Tibial nerve (tissue), 4 donors: ENCODE measurements at places on chromosomes 3 and 15. TPM values are rescaled to one million over a fixed set of nuclear protein-coding genes. Genes with fewer than 3 reads are reported as not detected.

DNA sequence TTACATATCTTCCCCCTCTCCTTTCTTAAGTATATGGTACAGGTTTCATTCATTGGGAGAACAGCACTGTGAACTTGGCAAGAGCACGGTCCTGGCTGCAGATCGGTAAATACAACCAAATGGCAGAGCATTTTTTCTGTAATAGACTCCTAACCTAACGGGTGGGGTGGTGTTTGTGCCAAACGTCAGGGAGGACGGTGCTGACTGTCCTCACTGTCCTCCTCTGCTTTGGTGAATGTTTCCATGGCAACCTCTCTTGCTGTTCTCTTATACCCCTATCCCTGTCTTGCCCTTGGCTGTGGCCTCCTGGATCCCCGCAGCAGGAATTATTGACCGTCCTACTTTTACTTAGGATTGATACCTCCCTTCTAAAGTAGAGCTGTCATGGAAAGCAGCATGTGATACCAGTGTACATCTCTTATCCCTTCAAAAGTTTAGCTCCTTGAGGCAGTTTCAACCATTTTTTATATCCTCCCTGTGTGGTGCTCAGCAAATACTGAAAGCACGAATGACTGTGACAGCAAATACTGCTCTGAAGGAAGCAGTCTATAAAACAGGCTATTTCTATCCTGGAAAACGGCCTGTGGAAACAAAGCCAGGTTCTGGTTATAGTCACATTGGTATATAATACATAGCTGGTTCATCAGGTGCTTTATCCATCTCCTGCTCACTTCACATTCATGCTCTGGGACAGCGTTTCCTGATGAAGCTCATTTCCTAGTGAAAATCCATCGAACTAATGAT lies 275.4 kb upstream of the C2CD4B start:
- H3K36me3 ChIP-seq = no peaks in the 10 kb centered on the region
- no peak overlapping the region for H3K27ac ChIP-seq
- H3K4me1 ChIP-seq = peaks cover 4% of the 10 kb centered on the region
- H3K4me3 ChIP-seq = no peak overlapping the region

- DNase-seq = no peak
- H3K4me3 ChIP-seq = no peak overlapping the region
- H3K27ac ChIP-seq = no peak overlapping the region
- no peaks in the 10 kb centered on the region for H3K36me3 ChIP-seq
- no peaks in the 10 kb centered on the region for H3K4me1 ChIP-seq
Observed at GRCh38 chr15:72387741-72388140, 10.4 kb upstream of the TMEM202 start.

GRCh38 chr3:16147220-16147994 lies 27.1 kb upstream of the GALNT15 start:
- no peak overlapping the region for H3K4me3 ChIP-seq
- no peak for DNase-seq
- H3K4me1 ChIP-seq = peaks cover 3% of the 10 kb centered on the region
- H3K27me3 ChIP-seq = no peaks in the 10 kb centered on the region
- H3K27ac ChIP-seq = peak overlapping the region; percentile 45

DNA sequence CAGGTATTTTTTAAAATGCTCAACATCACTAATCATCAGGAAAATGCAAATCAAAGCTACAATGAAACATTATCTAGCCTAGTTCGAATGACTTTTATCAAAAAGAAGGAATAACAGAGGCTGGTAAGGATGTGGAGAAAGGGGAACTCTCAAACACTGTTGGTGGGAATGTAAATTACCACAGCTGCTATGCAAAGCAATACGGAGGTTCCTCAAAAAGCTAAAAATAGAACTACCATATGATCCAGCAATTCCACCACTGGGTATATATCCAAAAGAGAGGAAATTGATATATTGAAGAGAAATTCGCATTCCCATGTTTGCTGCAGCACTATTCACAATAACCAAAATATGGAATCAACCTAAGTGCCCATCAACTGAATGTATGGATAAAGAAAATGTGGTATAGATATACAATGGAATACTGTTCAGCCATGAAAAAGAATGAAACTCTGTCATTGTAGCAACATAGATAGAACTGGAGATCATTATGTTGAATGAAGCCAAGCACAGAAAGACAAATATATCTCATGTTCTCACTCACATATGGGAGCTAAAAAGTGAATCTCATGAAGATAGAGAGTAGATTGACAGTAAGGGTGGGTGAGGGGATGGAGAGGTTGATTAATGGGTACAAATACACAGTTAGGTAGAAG lies 19.7 kb upstream of the CLN6 start:
- peaks cover 9% of the 10 kb centered on the region for H3K4me1 ChIP-seq
- no peaks in the 10 kb centered on the region for H3K36me3 ChIP-seq
- no peaks in the 10 kb centered on the region for H3K27me3 ChIP-seq
- H3K4me3 ChIP-seq = no peak overlapping the region
- H3K27ac ChIP-seq = no peak overlapping the region

DNA sequence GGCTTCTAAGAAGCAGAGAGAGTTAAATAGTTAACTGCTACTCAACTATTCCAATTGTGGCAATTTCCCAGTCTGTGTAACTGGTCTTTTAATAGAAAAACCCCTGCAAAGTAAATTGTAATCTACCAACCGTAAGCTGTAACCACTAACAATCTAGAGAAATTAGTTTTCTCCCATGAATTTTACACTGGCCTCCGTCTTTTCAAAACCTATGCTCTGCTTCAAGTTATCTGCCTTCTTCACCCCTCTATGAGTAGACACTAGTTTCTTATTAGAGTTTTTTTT lies 42.6 kb downstream of the LRRFIP2 start:
- DNase-seq = no peak
- H3K27me3 ChIP-seq = no peaks in the 10 kb centered on the region
- no peaks in the 10 kb centered on the region for H3K4me1 ChIP-seq
- H3K36me3 ChIP-seq = no peaks in the 10 kb centered on the region
- no peak overlapping the region for H3K4me3 ChIP-seq

DNA sequence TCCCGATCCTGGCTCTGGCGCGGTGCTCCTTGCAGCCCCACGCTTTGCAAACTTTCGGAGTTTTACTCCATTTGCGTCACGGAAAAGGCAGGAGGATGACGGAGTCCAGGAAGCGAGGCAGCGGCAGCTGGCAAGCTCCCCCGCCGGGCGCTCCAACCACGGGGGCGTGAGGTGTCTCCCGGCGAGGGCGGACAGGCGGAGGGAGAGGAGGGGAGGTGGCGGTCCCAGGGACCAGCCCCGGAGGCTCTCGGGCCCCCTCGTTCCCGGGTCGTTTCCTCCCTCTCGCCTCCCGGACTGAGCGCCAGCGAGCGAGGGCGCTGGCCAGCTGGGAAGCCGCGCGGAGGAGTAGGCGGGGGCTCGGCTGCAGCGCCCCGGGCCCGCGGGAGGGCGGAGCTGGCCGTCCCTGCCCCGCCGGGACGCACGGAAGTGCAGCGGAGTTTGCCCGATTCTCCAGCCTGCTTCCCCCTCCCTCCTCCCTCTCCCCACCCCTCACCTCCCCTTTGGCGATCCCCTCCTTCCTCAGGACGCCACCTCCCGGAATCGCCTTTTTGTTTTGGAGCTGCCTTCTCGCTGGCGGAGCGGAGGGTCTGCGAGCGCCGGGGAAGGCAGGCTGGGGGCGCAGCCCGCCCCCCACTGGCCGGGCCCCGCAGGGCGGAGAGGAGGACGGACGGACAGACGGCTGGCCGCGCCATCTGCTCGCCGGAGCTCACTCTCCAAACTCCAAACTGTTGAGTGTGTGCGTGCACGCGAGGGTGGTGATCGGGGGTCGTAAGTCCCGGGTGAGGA lies at the start of gene SNX33:
Gene SNX33 (plus strand): TSS at position 543 of the 786 bp plus-strand sequence. CDS start 1,191 bp downstream, outside the sequence.
- peak; percentile 63 for DNase-seq
- peak within 1 kb of the TSS; percentile 74 for H3K4me3 ChIP-seq
- H3K36me3 ChIP-seq = peaks cover 19% of the 10 kb centered on the region
- peak within 1 kb of the TSS; percentile 89 for H3K27ac ChIP-seq
- no peaks in the 10 kb centered on the region for H3K27me3 ChIP-seq

GRCh38 chr15:31223478-31224350 lies 102.9 kb upstream of the KLF13 start:
- peak overlapping the region; percentile 68 for H3K27ac ChIP-seq
- H3K27me3 ChIP-seq = no peaks in the 10 kb centered on the region
- H3K4me1 ChIP-seq = peaks cover 24% of the 10 kb centered on the region
- no peak for DNase-seq
- H3K36me3 ChIP-seq = no peaks in the 10 kb centered on the region

DNA sequence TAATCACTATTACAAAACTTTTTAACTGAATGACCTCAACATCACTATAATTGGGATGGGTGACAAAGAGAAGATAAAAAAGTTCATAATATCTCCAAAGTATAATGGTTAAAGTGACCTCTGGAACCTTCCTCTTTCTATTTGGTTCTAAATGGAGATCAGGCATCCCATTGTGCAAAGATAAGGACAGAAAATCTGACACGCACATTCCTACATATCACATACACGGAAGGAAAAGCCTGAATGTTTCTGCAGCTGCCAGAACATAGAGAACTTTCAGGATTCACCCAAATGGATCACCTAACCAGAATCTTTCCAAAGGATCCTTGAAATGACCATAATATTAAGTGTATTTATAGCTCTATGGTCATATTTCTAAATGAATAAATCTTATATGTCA lies 128.2 kb downstream of the TFDP2 start:
- peaks cover 4% of the 10 kb centered on the region for H3K36me3 ChIP-seq
- no peak overlapping the region for H3K27ac ChIP-seq
- no peak for DNase-seq
- peaks cover 8% of the 10 kb centered on the region for H3K4me1 ChIP-seq

Gene PTX3
- 9.0 TPM for total RNA-seq

Gene ZFYVE19
- total RNA-seq = 34.5 TPM

Gene NPAP1
- total RNA-seq = not detected

Gene WDR72
- total RNA-seq = not detected
